ENCODE measurements at places on chromosomes 4 and X.

DNA sequence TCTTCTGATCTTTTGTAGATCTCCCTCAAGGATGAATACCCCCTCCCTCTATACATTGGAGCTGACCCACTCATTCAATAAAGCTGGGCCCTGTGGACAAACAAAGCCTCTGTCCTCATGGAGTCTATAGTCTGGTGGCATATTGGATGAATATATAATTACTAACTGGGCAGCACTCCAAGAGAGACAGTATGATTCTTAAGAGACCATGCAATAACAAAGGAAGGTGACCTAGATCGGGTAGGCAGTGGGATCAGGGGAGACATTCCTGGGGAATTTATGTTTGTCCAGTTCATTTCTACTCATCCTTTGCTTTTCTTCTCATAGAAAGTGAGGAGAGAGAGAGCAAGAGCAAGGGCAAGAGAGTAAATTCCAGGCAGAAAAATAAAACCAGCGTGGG, 23.5 kb upstream of the CXCL13 start:
- no peak overlapping the region for H3K4me3 ChIP-seq
- H3K27ac ChIP-seq = no peak overlapping the region
- peaks cover 6% of the 10 kb centered on the region for H3K4me1 ChIP-seq
- H3K27me3 ChIP-seq = no peaks in the 10 kb centered on the region

DNA sequence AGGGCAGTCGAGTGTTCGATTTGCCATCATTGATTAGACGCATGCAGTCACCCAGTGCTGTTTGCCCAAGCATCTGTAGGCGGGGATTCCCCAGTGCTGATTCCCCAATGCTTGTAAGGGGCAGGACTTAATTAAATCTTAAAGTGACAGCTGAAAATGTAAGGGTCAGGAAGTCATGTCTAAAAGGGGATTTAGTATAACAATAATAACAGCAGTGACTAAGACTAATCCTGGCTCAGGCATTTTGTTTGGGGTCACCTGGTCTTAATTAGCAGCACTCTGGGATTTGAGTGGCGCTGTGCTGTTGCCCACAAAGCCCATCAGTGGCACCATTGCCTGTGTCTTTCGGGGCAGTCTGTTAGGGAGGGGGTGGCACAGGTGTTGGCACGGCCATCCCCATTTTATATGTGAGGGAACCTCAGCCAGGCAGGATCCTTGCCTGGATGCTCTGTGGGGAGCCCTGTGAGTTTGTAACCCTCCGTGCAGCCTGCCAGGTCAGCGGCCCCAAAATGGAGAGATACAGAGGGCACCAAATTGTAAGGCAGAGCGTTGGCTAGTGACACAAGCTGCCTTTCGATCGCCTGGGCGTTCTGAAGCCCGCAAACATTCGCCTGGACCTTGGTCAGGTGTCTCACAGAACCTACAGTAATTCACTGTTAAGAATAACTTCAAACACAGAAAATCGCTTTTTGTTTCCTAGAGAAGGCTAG, 146.7 kb downstream of the TBL1X start:
- no peaks in the 10 kb centered on the region for H3K4me1 ChIP-seq
- no peaks in the 10 kb centered on the region for H3K27me3 ChIP-seq
- no peak overlapping the region for H3K4me3 ChIP-seq
- no peak overlapping the region for H3K27ac ChIP-seq

- no peak for DNase-seq
- no peaks in the 10 kb centered on the region for H3K27me3 ChIP-seq
- H3K4me1 ChIP-seq = no peaks in the 10 kb centered on the region
- no peaks in the 10 kb centered on the region for H3K36me3 ChIP-seq
- H3K4me3 ChIP-seq = no peak overlapping the region
These were observed 33.0 kb downstream of the SULT1B1 start for GRCh38 chr4:69727426-69727825.

DNA sequence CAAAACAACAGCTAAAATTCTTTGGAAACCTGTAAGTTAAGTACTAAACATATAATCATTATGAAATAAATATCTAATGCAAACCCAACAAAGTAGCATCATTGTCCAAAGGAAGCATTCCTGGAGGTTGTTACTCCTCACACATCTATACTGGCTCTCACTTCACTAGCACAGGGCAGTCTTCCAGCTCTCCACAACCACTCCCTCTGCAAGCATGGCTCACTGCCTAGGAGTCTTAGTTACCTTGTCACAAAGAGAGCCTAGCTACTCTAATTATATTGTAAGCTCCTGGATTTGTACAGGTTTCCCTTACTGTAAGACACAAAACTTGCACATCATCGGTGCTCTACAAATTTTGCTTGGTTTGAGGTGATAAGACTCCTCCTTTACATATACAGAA, 76.1 kb downstream of the AMMECR1 start:
- no peaks in the 10 kb centered on the region for H3K27me3 ChIP-seq
- no peak overlapping the region for H3K4me3 ChIP-seq
- no peaks in the 10 kb centered on the region for H3K36me3 ChIP-seq
- no peaks in the 10 kb centered on the region for H3K4me1 ChIP-seq
- H3K27ac ChIP-seq = no peak overlapping the region

GRCh38 chr4:108169664-108170063, 932 bp upstream of the LEF1 start:
- peaks cover 3% of the 10 kb centered on the region for H3K4me1 ChIP-seq
- H3K36me3 ChIP-seq = no peaks in the 10 kb centered on the region
- H3K4me3 ChIP-seq = no peak overlapping the region
- no peak for DNase-seq
- H3K27ac ChIP-seq = no peak overlapping the region
- H3K27me3 ChIP-seq = peaks cover 39% of the 10 kb centered on the region

- no peaks in the 10 kb centered on the region for H3K27me3 ChIP-seq
- no peak for DNase-seq
- H3K4me3 ChIP-seq = no peak overlapping the region
- no peaks in the 10 kb centered on the region for H3K36me3 ChIP-seq
- H3K27ac ChIP-seq = no peak overlapping the region
- no peaks in the 10 kb centered on the region for H3K4me1 ChIP-seq
These were observed 271.0 kb upstream of the ARSJ start for GRCh38 chr4:114250439-114250891.

DNA sequence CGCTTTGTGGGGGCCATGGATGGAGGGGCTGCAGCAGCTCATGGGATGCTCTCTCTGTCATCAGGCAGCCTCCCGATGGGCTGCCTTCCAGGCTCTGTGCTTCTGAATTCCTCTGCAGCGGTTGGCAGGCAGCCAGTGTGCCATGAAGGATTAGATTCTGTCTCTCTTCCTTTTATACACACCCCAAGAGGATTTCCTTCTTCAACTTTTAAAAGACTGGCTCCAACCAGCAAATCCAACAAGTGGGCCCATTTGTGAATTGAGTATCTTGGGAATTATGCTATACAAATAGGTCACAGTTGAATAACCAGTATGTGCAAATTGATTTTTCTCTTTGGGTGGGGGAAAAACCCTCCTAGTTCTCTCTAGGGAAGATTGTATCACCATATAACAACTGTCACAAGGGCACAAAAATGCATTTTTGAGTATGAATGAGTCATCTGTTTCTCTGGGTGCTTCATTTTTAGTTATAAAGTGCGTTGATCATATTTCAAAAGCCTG, 96.8 kb upstream of the FAT1 start:
- H3K36me3 ChIP-seq = no peaks in the 10 kb centered on the region
- H3K4me1 ChIP-seq = no peaks in the 10 kb centered on the region
- H3K27me3 ChIP-seq = no peaks in the 10 kb centered on the region
- no peak overlapping the region for H3K27ac ChIP-seq
- no peak overlapping the region for H3K4me3 ChIP-seq
- no peak for DNase-seq

DNA sequence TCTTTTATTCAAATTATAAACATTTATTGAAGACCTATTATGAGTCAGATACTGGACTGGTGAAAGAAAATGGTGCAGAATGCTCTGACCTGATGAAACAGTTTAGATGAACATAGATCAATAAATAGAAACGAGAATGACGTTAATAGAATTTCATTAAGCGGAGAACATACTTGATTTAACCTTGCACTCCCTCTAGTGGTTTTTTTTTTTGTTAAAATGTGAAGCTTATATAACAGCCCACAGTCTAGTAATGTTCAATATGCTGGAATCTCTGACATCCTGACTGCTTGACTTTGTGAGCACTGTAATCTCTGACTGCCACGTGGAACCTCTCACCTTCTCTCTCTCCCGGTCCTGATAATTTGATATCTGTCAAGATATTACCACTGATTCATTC, 32.3 kb downstream of the HDAC8 start:
- no peak overlapping the region for H3K4me3 ChIP-seq
- H3K27me3 ChIP-seq = no peaks in the 10 kb centered on the region
- H3K27ac ChIP-seq = no peak overlapping the region
- no peaks in the 10 kb centered on the region for H3K4me1 ChIP-seq
- no peaks in the 10 kb centered on the region for H3K36me3 ChIP-seq

DNA sequence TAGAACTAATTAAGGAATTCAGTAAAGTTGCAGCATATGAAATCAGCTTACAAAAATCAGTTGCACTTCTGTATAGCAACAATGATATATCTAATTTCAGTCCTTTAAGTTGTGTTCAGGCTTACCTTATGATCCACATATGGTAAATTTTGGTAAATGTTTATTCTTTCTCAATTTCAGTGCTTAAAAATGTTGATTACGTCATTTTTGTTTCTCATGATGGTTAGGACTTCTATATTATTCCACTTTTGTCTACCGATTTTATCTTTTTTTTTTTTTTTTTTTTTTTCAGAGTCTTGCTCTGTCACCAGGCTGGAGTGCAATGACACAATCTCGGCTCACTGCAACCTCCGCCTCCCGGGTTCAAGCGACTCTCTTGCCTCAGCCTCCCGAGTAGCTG, 40.7 kb upstream of the SLC6A14 start:
- H3K4me3 ChIP-seq = no peak overlapping the region
- H3K4me1 ChIP-seq = no peaks in the 10 kb centered on the region
- H3K27ac ChIP-seq = no peak overlapping the region
- H3K27me3 ChIP-seq = no peaks in the 10 kb centered on the region
- no peak for DNase-seq
- H3K36me3 ChIP-seq = no peaks in the 10 kb centered on the region

DNA sequence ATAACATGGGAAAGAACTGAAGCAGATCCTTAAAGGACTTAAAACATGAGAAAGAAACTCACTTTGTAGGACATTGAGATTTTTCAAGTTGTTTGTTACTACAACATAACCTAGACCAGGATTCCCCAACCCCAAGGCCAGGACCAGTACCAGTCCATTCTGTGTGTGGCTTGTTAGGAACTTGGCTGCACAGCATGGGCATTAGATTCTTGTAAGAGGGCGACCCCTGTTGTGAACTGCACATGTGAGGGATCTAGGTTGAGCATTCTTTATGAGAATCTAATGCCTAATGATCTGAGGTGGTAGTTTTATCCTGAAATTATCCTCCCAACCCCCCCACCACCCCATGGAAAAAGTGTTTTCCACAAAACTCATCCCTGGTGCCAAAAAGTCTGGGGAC, 566.1 kb downstream of the KCTD8 start:
- H3K36me3 ChIP-seq = no peaks in the 10 kb centered on the region
- no peak for DNase-seq
- no peak overlapping the region for H3K4me3 ChIP-seq
- no peak overlapping the region for H3K27ac ChIP-seq
- no peaks in the 10 kb centered on the region for H3K4me1 ChIP-seq

- DNase-seq = no peak
- H3K36me3 ChIP-seq = no peaks in the 10 kb centered on the region
- H3K27me3 ChIP-seq = no peaks in the 10 kb centered on the region
- no peaks in the 10 kb centered on the region for H3K4me1 ChIP-seq
- no peak overlapping the region for H3K4me3 ChIP-seq
These were observed 57.2 kb upstream of the CXorf66 start for GRCh38 chrX:140022482-140022881.

- no peak overlapping the region for H3K4me3 ChIP-seq
- H3K36me3 ChIP-seq = no peaks in the 10 kb centered on the region
- no peaks in the 10 kb centered on the region for H3K4me1 ChIP-seq
These were observed 90.8 kb upstream of the SHISA3 start for GRCh38 chr4:42306221-42307109.

- no peak for DNase-seq
- peaks cover 2% of the 10 kb centered on the region for H3K27me3 ChIP-seq
- no peaks in the 10 kb centered on the region for H3K4me1 ChIP-seq
- H3K4me3 ChIP-seq = no peak overlapping the region
- no peak overlapping the region for H3K27ac ChIP-seq
- H3K36me3 ChIP-seq = no peaks in the 10 kb centered on the region
These were observed 40.4 kb upstream of the CYP4V2 start for GRCh38 chr4:186150926-186151325.

- no peaks in the 10 kb centered on the region for H3K27me3 ChIP-seq
- H3K4me1 ChIP-seq = peaks cover 26% of the 10 kb centered on the region
- no peak for DNase-seq
- no peak overlapping the region for H3K4me3 ChIP-seq
- H3K36me3 ChIP-seq = peaks cover 9% of the 10 kb centered on the region
These were observed 26.7 kb downstream of the CTBP1 start for GRCh38 chr4:1222036-1222789.

- no peak for DNase-seq
- H3K27me3 ChIP-seq = no peaks in the 10 kb centered on the region
- no peak overlapping the region for H3K27ac ChIP-seq
These were observed 94.5 kb upstream of the STIM2 start for GRCh38 chr4:26766141-26766540.

- H3K4me3 ChIP-seq = no peak overlapping the region
- H3K36me3 ChIP-seq = no peaks in the 10 kb centered on the region
- no peaks in the 10 kb centered on the region for H3K27me3 ChIP-seq
- H3K27ac ChIP-seq = no peak overlapping the region
- peaks cover 6% of the 10 kb centered on the region for H3K4me1 ChIP-seq
These were observed 12.0 kb upstream of the GPM6A start for GRCh38 chr4:175824076-175824475.

DNA sequence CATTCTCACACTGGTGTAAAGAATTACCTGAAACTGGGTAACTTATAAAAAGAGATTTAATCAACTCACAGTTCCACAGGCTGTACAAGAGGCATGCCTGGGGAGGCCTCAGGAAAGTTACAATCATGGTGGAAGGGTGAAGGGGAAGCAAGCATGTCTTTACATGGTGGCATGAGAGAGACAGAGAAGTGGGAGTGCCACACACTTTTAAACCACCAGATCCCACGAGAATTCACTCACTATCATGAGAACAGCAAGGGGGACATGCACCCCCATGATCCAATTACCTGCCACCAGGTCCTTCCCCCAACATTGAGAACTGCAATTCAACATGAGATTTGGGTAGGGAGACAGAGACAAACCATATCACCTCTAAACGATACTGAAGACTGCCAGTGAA, 23.0 kb downstream of the EPGN start:
- DNase-seq = no peak
- peaks cover 5% of the 10 kb centered on the region for H3K4me1 ChIP-seq
- H3K27ac ChIP-seq = no peak overlapping the region
- no peaks in the 10 kb centered on the region for H3K27me3 ChIP-seq
- H3K36me3 ChIP-seq = no peaks in the 10 kb centered on the region
- no peak overlapping the region for H3K4me3 ChIP-seq

DNA sequence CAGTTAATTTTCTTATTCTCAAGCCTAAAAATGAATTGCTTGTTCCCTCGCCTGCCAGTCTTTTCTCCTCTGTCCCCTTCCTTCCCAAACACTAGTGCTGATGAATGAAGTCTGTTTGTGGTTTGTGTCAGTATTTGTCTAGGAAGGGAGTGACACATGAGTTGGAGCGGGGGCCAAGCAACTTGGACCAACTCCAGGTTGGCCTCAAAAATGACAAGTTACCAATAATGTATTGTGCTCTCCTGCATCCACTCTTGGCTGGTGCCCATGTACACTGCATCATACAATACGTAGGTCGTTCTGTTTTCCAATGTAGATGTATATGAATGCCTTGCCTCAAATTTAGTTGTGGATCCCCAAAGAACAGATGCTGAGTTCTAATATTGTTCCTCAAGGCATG, 223.0 kb upstream of the GPC4 start:
- H3K4me3 ChIP-seq = no peak overlapping the region
- H3K4me1 ChIP-seq = no peaks in the 10 kb centered on the region
- no peaks in the 10 kb centered on the region for H3K27me3 ChIP-seq
- DNase-seq = no peak
